NAMALWA (cell line): ENCODE measurements at places on chromosomes 12 and 14.

- no peak for DNase-seq
These were observed 214.0 kb upstream of the NOVA1 start for GRCh38 chr14:26811756-26812305.

DNA sequence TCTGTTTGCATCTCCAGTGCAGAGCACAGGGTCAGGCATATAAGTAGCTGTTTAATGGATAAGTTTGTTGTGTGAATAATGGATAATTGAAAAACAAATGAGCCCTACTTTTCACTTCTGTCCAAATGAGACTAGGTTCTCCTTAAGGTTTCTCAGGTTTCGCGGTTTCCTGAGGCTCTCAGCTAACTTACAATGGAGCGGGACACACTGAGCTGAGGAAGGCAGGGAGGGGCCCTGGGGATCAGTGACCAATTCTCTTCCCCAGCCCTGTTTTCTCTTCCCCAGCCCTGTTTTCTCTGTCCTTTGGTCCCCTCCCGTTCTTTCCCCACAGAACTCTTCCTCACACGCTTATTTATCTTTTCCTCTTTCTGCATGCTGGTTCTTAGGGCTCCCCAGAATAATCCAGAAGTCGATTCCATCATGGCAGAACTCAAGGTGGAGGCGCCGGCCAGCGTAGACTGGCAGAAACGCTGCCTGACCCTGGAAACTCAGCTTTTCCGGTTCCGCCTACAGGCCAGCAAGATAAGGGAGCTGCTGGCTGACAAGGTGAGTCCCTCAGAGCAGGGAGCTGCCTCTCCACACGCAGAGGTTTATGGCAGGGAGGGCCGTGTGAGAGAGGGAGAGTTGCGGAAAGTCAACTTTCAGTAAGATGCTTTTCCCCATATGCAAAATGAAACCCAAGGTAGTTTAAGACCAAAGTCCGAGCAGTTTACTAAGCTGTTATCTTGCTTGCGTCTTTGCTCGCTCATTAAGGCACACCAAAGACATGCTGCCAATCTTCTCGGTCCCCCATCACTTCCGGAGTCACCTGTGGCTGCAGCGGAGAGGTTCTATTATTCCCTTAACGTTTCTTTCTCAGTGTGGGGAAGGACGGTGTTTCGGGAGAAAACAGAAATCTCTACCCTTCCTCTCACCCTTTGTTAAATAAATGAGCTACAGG lies 8.6 kb downstream of the PLEKHH1 start:
- DNase-seq: no peak

- DNase-seq: no peak
These were observed 208.8 kb downstream of the EPS8 start for GRCh38 chr12:15580431-15580830.

- DNase-seq: no peak
These were observed 390.6 kb downstream of the KCNH5 start for GRCh38 chr14:62654641-62655040.

DNA sequence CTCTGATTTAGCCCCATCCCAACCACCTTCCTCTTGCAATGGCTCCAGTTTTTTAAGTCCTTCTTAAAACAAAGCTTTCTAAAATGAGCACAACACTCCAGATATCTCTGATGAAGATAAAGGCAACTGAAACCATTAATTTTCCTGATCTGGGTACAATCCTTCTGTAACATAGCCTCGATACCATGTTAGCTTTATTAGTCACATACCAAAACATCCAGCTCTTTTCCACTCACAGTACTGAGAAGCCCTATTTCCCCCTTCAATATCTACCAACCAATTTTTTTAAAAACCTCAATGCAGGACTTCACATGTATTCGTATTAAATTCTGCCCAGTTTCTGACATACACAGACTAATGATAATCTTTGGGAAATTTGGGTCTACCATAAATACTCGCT lies 105.9 kb downstream of the MED13L start:
- DNase-seq: no peak
